ENCODE measurements at places on chromosomes 16 and 17. TPM values are rescaled to one million over a fixed set of nuclear protein-coding genes. Genes with fewer than 3 reads are reported as not detected.

DNA sequence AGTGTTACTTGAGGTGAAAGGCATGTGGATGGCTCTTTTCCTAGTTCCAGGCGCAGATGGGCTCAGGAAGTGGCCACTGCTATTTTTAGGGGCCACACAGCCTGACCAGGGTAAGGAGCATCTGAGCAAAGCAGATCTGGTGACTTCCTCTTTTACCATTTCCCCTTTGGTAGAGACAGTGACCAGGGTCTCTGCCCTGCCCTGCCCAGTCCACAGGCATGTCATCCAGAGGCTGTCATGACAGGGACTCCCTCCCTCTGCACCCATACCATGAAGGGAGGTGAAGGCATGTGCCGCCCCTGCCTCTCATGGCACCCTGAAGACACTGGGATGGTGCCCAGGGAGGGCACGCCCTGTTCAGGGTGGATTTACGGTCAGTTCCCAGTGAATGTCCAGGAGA, 2.2 kb downstream of the PLA2G15 start:
- peaks cover 21% of the 10 kb centered on the region for H3K4me1 ChIP-seq
- H3K27ac ChIP-seq = no peak overlapping the region
- DNase-seq = no peak
- H3K4me3 ChIP-seq = no peak overlapping the region
- H3K27me3 ChIP-seq = no peaks in the 10 kb centered on the region

DNA sequence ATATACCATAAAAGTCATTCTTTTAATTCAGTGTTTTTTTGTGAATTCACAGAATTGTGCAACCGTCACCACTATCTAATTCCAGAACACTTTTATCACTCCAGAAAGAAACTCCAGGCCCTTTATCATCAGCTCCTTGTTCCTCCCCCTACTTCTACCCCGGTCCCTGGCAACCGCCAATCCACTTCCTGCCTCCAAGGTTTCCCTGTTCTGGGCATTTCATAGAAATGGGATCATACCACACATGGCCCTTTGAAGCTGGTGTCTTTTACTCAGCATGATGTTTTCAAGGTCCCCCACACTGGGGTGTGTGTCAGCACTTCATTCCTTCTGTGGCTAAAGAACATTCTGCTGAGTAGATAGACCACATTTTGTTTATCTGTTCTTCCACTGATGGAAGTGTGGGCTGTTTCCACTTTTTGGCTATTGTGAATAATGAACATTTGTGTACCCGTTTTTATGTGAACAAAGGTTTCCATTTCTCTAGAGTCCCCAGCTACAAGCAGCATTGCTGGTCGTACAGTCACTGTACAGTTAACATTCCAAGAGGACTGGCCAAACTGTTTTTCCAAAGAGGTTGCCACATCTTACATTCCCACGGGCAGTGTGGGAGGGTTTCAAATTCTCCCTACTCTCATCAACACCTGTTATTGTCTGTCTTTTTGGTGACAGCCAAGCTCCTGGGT, 75.8 kb upstream of the ZNF469 start:
- H3K4me3 ChIP-seq = no peak overlapping the region
- H3K27ac ChIP-seq = no peak overlapping the region
- no peak for DNase-seq
- H3K36me3 ChIP-seq = no peaks in the 10 kb centered on the region

DNA sequence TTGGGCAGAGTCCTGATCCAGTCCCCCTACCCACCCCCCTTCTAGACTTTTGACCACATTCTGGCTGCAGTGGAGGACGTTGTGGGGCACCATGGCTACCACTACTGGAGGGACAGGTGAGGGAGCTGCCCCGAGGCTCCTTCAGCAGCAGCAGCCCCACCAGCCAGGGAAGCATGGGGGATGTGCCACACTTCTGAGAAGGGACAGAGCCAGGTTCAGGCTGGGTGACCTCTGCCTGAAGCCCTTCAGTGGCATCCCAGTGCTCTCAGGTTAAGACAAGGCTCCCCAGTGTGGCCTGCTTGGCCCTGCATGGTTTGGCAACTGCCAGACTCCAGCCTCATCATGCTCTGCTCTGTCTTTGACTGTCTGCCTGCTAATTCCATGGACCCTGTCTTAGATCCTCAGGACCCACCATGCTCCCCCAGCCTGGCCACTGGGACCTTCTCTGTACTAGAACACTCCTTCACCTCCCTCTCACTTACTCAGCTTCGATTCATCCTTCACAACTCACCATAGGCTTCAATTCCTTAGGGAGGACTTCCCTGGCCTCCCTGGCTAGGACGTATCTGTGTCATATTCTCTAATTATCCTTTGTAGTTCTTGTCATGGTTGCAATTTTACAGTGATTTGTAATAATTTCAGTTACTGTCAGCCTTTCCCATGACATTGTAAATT, 8.8 kb downstream of the SLC9A5 start:
- DNase-seq = no peak

DNA sequence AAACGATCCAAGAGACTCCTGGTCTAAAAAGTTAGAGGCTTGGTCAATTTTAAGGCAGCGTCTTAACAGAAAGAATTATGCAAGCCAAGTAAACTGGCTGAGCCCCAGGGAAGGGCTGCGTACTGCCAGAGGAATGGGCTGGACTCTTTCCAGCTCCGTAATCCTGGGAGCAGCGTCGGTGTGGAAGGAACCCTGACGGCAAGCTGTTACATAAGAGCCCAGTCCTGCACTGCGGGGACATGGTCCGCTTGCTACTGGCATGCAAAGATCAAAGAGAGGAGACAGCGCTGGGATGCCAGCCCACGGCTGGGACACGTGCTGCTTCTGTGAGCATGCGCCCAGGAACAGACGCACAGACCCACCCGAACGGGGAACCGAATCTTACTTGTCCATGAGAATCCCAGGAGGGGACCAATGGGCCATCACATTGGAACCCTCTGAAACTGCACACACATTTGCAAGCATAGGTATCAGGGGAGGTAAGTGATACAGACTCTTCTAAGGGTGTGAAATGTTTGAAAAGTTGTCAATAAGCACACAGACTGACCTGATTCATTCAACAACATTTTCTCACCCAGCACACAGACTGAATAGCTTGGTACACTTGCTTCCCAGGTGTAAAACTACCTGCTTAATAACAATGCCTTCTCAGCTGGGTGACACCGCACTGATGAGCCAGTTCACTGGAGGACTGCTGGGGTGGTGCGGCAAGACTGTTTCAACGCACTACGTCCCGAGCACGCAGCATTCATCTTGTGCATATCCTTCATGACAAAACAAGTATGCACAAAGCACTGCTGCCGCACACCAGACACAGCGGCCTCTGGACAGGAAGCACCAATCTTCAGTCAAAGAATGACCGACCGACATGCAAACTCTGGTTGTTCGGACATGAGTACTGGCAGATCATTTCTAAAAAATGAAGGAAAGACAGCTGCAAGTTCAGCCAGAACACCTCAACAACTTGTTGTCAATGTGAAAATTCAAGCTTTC, 94.9 kb downstream of the ANKRD11 start:
- DNase-seq = no peak
- H3K27ac ChIP-seq = no peak overlapping the region
- no peak overlapping the region for H3K4me3 ChIP-seq
- H3K36me3 ChIP-seq = peaks cover 19% of the 10 kb centered on the region

DNA sequence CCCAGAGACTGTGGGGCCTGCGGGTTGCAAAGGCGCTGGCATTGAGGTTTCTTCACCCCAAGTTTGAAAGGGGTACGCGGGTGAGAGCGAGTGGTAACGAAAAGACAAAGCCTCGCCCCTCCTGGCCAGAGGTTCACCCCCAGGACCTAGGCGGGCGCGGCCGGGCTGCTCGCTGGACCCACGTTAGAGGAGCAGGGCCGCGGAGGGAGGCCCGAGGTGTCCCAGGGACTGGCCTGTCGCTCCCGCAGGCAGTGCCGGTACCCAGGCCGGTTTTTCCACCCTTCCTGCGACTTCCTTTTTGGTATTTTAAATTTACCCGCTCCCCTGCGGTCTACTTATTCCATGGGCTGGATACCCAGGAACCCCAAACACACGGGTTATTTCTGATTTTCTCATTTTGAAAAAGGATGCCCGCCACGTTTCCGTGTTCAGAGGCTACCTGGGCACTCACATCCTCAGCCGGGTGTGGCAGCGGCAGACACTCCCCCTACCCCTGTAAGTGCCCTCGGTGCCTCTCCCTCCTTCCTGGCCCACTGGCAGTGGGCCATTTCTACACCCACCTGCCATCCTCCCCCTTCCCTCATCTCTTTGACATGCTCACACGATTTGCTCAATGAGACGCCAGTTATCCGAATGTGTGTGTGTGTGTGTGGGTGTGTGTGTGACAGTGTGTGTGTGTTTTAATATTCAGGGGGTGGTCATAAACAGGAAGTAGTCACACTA, 1.6 kb upstream of the FOXL1 start:
- peaks cover 69% of the 10 kb centered on the region for H3K27me3 ChIP-seq
- peak overlapping the region; percentile 68 for H3K4me3 ChIP-seq
- no peaks in the 10 kb centered on the region for H3K36me3 ChIP-seq

- H3K4me1 ChIP-seq = no peaks in the 10 kb centered on the region
- H3K4me3 ChIP-seq = no peak overlapping the region
- H3K36me3 ChIP-seq = no peaks in the 10 kb centered on the region
- peaks cover 20% of the 10 kb centered on the region for H3K27me3 ChIP-seq
Observed at GRCh38 chr16:26665166-26665939, 401.4 kb upstream of the C16orf82 start.

GRCh38 chr17:39351508-39351907, 49.9 kb downstream of the FBXL20 start:
- no peaks in the 10 kb centered on the region for H3K4me1 ChIP-seq
- H3K27ac ChIP-seq = peak overlapping the region; percentile 19
- H3K4me3 ChIP-seq = no peak overlapping the region
- DNase-seq = no peak
- no peaks in the 10 kb centered on the region for H3K27me3 ChIP-seq
- H3K36me3 ChIP-seq = no peaks in the 10 kb centered on the region

- H3K4me1 ChIP-seq = peaks cover 35% of the 10 kb centered on the region
- no peak overlapping the region for H3K4me3 ChIP-seq
- peaks cover 10% of the 10 kb centered on the region for H3K36me3 ChIP-seq
- H3K27ac ChIP-seq = no peak overlapping the region
- no peaks in the 10 kb centered on the region for H3K27me3 ChIP-seq
- no peak for DNase-seq
Observed at GRCh38 chr17:3643889-3644349, 7.4 kb downstream of the CTNS start.

DNA sequence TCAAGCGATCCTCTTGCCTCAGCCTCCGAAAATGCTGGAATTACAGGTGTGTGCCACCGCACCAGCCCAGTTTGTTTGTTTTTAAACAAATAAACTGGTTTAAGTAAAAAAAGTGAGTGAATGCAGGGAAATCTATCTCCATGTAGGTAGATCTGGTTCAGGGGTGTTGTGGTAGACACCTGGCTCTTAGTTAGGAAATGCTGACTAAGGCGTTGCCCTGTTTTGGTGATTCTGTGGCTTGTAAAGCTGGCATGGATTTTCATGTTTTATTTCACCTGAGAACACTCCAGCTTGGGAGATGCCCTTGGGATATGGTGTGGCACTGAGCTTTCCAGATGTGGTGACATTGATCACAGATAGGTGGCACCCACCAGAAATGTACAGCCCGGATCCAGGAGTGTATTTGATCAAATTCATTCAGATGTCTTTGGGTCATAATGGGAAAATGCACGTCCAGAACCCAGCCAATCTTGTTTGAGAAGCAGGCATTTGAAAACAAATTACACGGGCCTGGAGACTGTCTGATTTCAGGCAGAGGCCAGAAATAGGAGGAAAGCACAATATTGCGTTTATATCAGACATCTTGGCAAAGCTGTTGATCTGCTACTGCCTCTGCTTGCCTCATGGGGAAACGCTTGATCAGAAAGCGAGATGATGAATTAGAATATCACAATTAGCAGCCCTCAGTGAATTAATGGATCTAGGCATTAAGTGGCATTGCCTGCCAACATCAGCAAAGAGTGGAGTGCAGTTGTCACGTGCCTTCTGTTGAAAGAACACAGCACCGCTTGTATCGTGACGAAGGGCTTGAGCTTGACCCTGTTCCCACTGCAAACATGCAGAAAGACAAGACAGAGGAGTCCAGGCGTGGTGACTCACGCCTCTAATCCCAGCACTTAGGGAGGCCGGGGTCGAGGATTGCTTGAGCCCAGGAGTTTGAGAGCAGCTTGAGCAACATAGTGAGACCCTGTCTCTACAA, 7.3 kb upstream of the IL34 start:
- no peak overlapping the region for H3K27ac ChIP-seq
- no peaks in the 10 kb centered on the region for H3K36me3 ChIP-seq
- no peaks in the 10 kb centered on the region for H3K4me1 ChIP-seq
- H3K27me3 ChIP-seq = peaks cover 5% of the 10 kb centered on the region

GRCh38 chr16:54504372-54504771, 217.8 kb upstream of the IRX3 start:
- H3K27ac ChIP-seq = no peak overlapping the region
- no peaks in the 10 kb centered on the region for H3K4me1 ChIP-seq
- H3K36me3 ChIP-seq = no peaks in the 10 kb centered on the region
- no peak for DNase-seq
- H3K4me3 ChIP-seq = no peak overlapping the region

- no peaks in the 10 kb centered on the region for H3K27me3 ChIP-seq
- H3K36me3 ChIP-seq = peaks cover 15% of the 10 kb centered on the region
- H3K4me1 ChIP-seq = peaks cover 13% of the 10 kb centered on the region
- no peak overlapping the region for H3K27ac ChIP-seq
- no peak overlapping the region for H3K4me3 ChIP-seq
- no peak for DNase-seq
Observed at GRCh38 chr17:32152130-32152529, 9.8 kb downstream of the RHOT1 start.

- DNase-seq = no peak
- H3K27me3 ChIP-seq = peaks cover 33% of the 10 kb centered on the region
- peak overlapping the region; percentile 36 for H3K27ac ChIP-seq
- H3K4me3 ChIP-seq = no peak overlapping the region
Observed at GRCh38 chr17:81002013-81002384, 10.4 kb downstream of the CHMP6 start.

DNA sequence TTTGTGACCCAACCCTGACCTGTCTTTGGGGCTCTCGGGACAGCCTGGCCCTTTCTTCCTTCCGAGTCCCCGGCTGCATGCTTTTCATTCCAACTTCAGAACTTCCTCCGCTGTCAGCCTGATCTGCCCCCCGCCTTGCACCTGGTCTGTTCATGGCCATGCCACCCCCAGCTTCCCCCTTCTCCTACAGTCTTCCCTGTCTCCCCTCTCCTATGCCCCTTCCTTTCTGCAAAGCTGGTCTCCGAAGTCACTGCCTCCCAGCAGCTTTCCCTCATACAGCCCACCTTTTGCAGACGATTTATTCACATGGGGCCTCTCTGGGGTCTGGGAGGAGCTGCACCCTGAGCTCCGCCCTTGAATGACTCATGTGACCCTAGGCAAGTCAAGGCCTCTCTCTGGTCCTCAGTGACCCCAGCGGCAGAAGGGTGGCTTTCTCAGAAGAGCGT, 47.1 kb upstream of the SDK2 start:
- H3K27ac ChIP-seq = no peak overlapping the region
- peaks cover 4% of the 10 kb centered on the region for H3K4me1 ChIP-seq
- peaks cover 4% of the 10 kb centered on the region for H3K36me3 ChIP-seq
- H3K27me3 ChIP-seq = no peaks in the 10 kb centered on the region
- no peak for DNase-seq

The CSH2 gene
- total RNA-seq = not detected

The TBC1D3C gene
- total RNA-seq = not detected

The QPRT gene
- total RNA-seq = 3.9 TPM

The TMIGD1 gene
- not detected for total RNA-seq

The PPP1R27 gene
- total RNA-seq = not detected

The KRTAP4-9 gene
- not detected for total RNA-seq

The RNF227 gene
- total RNA-seq = 4.4 TPM
